ENCODE measurements at places on chromosomes 12 and 14.

GRCh38 chr12:56695327-56696101, 7.4 kb upstream of the PTGES3 start:
- DNase-seq = no peak

DNA sequence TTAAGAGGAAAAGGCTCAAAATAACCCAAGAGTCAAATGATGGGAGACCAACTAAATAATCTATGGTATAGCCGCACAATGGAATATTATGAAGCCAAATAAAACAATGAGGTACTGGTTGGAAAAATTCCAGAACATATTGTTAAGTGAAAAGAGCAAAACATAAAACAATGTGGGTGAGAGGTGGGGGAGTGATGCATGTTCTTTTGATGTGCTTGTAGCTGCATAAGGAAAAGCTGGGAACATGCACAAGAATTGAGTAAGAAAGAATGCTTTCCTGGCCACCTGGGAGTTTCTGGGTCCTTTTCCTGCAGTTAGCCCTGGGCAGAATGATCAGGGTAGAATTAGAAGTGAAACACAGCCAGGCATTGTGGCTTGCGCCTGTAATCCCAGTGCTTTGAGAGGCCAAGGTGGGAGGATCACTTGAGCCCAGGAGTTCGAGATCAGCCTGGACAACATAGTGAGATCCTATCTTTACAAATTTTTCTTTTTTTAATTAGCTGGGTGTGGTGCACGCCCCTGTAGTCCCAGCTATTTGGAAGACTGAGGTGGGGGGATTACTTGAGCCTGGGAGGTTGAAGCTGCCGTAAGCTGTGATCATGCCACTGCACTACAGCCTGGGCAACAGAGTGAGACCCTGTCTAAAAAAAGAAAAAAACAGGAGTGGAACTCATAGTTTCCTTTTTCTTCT, 7.9 kb downstream of the ABCB9 start:
- DNase-seq = no peak

DNA sequence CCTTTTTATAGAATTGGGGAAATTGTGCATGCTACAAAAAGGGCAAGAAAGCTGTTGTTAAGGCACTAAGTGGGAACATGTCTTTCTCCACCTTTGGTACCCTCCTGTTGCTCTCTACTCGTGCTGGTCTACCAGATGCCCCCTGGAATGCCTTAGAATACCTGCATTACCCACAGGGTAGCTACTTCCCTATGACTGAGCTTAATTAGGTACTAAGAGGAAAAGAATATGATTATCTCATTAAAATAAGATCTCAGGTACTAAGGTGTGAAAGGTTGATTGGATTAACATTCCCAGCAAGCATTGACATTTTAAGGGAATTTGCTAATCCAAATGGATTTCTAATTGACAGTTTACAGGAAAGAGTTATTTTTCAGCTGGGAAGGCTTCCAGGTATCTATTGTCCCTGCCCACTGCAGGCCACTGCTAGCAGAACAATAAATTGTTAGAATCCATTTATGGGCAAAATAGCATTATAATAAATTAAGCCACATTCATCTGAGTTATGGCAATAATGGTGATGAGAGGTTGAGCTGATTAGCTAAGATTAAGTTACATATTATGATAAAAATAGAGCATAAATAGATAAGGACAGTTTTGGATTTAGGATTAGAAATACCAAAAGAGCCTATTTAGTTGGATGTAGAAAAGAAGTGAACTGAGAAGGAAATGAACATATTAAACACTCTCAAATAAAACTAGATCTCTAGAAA, 67.8 kb upstream of the GRIP1 start:
- no peak for DNase-seq

DNA sequence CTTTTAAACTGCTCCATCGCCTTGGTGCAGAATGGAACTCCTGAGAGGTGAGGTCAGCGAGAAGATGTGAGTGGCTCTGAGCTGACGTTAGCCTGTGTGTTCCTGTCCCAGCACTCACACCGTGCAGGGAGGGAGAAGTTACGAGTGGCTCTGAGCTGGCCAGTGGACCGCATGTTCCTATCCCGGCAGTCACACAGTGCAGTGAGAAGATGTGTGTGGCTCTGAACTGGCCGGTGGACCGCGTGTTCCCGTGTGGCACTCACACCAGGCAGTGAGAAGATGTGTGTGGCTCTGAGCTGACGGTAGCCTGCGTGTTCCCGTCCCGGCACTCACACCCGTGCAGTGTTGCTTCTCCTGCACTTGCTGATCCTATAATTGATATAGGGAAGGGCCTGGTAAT, 59.9 kb downstream of the VCPKMT start:
- DNase-seq = no peak

DNA sequence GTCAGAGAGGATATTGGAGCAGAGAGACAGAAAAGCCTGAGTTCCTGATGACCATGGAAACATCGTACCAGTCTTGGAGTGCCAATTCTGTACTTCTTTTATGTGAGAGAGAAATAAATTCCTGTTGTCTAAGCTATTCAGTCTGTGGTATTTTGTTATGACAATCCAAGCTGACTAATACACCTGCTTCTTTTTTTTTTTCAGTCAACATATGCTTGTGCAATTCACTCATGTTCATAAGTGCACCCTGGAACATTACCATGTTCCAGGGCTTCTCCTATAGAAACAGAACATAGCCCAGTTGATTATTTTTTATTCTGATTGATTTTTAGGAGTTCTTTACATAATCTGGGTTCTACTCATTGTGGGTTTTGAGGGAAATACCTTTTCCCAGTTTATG, 1.7 kb upstream of the CHPT1 start:
- no peak for DNase-seq

GRCh38 chr12:45674181-45674977, 55.1 kb upstream of the ARID2 start:
- DNase-seq = no peak

All from GM13976 (cell line).